Hepatocyte (in vitro differentiated cells): ENCODE measurements at places on chromosomes 4 and X.

- no peak for DNase-seq
Measured at GRCh38 chr4:144509088-144510015, 136.6 kb upstream of the HHIP start.

DNA sequence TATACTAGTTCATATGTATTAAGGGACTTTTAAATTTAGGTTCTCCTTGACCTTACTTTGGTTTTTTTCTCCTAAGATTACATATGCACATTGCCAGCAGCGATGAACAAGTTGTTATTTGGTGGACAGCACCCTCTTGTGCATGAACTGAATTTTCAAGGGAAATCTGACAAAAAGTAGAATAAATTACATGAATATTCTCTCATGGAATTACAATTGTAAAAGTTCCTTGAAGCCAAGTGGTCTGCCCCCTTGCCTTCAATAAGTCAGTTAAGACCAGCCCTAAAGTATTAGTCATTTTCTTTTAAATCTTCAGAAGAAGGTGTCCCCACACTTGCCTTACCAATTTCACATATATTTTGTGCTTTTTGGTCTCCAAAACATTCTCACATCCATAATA lies 30.7 kb upstream of the SMARCA5 start:
- DNase-seq, result peak; percentile 47

- DNase-seq, result no peak
Measured at GRCh38 chrX:155115174-155115819, 44.0 kb downstream of the BRCC3 start.

DNA sequence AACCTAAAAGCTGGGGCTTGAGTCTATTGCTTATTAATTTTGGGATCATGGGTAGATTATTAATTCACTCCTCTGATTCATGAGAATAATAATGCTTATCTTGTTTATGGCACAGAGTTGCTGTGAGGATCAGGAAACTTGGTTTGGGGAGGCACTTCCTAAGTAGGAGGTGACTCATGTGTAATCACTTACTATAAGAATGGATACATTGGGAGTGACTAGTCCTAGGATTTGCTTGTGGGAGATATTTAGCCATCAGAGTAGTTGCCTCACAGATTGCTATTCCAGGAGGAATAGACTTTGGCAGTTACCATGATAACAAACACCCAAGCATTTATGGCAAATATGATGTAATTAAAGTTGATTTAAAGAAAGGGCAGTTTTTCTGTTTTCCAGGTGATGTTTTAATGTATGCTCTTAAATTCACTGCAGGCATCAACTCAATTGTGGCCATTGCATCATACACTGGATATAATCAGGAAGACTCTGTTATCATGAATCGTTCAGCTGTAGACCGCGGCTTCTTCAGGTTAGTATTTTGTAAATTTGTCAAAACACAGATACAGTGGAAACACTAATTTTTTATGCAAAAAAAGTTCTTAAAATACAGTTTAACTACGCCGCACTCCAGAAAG lies 41.9 kb downstream of the POLR2B start:
- no peak for DNase-seq

DNA sequence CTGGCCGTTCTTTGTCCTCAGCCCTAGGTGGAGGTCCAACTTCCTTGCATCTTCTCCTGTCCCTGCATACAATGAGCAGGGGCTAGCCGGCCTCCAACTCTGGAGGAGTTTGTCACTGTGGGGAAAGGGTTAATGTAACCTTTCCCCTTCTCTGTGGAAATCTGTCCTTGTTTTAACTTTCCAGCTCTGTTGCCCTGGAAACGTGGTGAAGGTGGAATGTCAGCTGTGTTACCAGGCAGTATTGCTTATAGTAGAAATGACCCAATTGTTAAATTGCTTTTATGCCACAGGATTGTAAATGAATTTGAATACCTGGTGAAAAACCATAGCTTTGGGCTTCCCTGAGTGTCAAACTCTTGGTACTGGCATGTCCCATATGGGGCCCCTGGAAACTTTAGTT lies 131.6 kb upstream of the SCML1 start:
- DNase-seq, result no peak

- peak; percentile 25 for DNase-seq
Measured at GRCh38 chr4:73589261-73589847, 30.9 kb downstream of the RASSF6 start.

DNA sequence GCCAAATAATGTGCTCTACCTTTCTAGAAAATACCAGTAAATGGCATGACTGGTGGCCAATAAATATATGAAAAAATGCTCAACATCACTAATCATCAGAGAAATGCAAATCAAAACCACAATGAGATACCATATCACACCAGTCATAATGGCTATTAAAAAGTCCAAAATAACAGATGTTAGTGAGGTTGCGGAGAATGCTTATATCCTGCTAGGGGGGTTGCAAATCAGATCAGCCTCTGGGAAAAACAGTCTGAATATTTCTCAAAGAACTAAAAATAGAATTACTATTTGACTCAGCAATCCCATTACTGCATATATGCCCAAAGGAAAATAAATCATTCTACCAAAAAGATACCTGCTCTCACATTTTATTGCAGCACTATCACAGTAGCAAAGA lies 115.1 kb downstream of the RASGEF1B start:
- no peak for DNase-seq

GRCh38 chr4:80798082-80798481 lies 232.4 kb upstream of the BMP3 start:
- DNase-seq, result no peak

- no peak for DNase-seq
Measured at GRCh38 chr4:172995161-172995560, 173.4 kb upstream of the GALNT7 start.

- peak; percentile 40 for DNase-seq
Measured at GRCh38 chrX:46686003-46686645, 72.8 kb downstream of the SLC9A7 start.

DNA sequence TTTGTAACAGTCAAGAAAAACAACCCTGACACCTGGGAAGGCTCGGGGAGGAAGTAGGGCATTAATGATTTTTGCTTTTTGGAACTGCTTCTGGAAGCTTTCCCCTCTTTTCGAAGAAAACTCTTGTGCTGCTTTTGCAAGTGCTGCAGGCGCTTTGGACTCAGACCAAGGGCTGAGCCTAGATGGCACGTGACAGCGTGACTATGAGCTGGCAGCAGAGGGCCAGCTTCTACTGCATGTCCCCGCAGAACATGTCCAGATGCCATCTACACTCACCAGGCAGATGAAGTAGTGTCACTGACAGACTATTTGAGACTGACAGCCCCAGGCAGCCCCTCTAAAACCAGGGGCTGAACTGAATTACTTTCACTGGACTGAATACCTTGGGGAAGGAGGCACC lies 6.2 kb downstream of the NR0B1 start:
- no peak for DNase-seq

GRCh38 chr4:5798946-5799345 lies 87.9 kb downstream of the EVC start:
- DNase-seq, result no peak

DNA sequence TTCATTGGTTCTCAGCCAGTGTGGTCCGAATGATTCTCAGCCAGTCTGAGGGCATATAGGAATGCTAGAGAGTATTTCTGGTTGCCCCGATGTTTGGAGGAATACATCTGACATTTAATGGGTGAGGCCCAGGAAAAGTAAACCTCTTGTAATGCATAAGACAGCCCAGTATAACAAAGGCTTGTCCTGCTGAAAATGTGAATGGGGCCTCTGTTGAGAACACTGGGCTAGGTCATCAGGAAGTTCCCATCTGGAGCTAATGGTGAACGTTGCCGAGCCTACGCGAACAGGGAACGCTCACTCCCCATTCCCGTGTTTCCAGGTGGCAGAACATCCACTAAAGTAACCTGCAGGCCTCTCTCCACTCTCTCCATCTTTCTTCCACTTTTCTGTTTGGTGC lies 132.0 kb upstream of the CLNK start:
- DNase-seq, result no peak
